Stimulated activated CD8-positive, alpha-beta memory T cell treated with anti-CD3 and anti-CD28 coated beads, Interleukin-7, amount 100 ng/mL, for 1 hour (primary cell): ENCODE measurements at places on chromosomes 3 and 15.

DNA sequence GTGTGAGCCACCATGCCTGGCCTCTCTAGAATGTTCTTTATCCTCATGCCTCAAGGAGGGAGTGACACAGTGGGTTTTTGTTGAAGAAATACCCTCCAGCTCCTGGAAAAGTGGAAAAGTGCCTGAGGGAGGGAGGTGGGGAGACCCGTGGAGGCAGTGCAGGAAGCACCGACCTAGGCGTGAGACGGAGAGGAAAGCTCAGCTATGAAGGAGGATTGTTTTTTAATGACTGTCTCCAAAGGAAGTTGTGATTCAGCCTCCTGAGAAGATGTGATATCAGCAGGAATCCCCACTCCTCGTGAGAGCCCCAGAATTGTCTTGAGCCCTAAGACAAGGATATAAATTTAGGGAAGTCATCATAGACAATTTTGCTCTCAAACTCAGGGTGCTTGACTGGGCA, 21.7 kb downstream of the RPLP1 start:
- DNase-seq: no peak

DNA sequence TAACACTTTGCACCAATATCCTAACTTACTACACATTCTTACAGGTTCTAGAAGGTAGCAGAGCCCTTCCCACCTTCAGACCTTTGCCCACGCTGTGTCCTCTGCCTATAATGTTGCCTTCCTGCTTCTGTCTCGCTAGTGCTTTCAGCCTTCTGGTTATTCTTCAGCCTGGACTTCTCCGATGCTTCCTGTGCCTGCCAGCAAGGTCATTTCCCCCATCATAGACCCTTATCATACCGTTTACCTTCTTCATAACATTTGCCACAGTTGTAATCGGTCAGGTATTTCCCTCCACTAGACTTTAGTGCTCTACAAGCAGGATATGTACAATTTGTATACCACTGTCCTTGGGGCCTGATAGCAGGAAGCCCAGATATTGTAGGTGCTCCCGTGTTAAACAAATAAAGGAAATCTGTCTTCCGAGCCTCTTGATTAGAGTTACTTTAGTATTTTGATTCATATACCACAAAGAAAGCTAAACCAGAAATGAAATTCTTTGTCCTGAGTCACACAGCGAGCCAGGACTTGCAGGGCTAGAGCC, 35.8 kb upstream of the CMTM7 start:
- no peak for DNase-seq

DNA sequence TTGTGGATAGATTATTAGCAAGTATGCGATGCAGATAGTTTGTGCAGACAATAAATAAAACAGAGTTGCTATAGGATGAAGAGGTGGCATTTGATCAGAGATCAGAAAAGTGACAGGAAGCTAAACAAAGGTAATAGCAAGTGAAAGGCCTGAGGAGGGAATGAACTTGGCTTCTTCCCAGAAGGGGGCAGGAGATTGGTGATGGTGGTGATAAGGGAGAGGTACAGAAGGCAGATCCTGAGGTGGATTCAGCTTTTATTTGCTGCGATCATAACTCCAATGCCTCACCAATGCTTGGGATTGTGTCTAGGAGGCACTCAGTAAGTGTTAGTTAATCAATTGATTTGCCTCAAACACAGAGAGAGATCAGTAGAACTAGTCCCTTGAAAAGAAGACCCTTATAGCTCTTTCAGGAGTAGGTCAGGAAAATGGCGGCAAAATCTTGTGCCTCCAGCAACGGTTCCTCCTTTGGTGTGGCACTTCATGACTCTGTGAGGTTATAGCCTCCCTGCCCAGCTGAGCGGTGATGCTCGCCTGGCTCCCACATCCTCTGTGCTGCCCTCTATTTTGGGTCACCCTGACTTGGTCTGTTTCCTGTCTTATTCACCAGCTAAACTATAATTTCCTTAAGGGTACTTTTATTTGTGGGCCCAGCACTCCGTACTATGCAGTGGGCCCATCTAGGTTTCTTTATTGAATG, 37.5 kb downstream of the TGFBR2 start:
- DNase-seq: no peak

GRCh38 chr3:10783360-10784351, 32.4 kb upstream of the SLC6A11 start:
- DNase-seq: no peak

DNA sequence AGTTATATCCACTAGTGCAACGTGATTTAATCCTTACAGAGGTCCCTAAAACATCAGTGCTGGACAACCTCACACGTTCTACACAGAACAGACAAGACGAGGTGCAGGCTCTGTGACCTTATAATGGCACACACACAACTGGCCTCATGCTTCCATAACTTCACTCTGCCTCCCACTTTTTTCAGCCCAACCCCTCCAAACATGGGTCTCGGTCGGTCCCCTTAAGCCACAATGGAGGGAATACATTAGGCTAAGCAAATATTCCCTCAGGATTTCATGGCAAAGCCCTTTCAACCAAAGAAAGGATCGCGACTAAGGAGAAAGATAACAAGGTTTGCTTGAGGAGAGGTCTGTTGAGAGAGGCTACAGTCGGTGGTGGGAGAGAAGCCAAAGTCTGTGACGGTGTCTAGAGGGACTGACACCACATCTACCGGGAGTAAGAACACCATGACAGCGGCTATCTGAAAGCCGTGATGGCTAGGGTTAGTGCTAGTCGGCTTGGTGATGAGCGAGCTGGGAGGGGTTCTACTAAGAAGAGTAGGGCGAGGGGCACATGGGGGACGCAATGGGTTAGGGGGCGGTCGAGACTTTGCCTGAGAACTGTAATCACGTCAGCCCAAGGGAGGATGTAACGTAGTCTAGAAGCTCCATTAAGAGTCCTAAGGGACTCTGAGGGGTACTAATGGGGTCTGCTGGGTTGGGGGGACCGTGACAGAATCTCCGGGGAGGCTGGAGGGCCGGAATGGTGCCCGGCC, 1.0 kb downstream of the MYO9A start:
- DNase-seq: no peak

DNA sequence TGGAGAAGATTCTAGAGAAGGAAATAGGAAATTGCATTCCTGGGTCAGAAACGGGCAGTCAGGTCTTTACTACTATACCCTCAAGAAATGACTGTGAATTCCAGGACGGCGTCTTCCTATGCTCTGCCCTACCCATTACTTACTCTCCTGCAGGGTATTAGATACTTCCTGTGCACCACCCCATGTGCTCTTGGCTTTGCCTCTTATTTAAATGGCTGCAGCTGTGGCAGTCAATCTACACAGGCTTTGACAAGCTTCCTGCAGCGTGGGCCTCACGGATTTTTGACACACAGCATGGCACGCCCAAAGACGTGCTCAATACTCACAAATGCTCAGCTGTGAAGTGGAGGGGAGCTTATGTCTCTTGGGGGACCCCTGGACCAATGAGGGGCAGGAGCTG, 206.1 kb downstream of the SV2B start:
- no peak for DNase-seq

DNA sequence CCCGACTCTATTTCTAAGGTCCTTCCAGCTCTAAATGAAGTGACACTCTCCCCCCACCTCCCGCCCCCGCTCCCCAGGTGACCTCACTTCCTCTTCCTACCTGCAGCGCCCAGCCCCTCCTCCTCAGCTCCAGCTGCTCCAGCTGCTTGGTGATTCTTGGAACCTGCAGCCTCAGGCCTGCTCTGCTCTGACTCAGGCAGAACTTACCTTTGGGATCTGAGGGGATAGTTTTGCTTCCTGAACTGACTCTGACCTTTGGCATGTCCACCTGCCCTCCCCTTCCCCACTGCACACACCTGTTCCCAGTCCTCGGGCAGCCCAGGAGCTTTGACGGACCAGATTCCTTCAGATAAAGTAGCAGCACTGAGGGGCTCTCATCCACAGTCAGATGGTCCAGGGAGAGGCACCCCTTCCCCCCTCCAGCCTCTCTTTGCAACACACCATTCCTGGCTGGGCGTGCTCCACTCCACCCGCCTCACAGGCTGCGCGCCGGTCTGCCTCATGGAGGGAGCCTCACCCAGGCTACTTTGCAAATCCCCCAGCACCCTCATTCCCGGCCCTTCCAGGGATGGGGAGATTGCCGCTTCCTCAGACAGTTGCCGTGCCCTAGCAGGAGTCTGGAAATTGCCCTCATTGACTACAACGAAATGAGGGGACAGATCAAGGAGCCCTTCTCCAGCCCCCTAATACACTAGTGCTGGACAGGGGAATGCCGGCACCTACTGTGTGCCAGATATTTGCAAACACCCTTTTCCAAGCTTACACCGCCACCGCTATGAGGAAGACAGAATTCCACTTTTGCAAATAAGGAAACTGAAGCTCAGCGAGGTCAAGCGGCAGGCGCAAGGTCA, 692 bp upstream of the C15orf39 start:
- DNase-seq: no peak

DNA sequence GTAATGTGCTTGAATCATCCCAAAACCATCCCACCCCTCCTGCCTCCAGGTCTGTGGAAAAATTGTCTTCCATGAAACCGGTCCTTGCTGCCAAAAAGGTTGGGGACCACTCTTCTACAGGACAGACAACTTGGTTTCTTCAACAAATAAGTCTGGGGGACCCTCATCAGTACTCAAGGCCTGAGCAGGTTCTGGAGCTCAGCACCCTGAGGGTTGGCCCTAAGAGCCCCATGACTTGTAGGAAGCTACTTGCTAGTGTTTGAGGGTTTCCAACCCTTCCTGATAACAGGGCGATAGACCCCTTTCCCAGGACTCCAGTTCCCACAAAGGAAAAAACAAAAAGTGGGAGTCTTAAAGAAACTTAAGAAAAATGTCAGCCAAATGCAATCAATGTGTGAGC, 52.9 kb upstream of the SLCO2A1 start:
- no peak for DNase-seq
